Epithelial cell of proximal tubule (primary cell): ENCODE measurements at places on chromosomes 5 and 9.

- no peak for DNase-seq
These were observed 56.6 kb downstream of the SMC5 start for GRCh38 chr9:70315389-70315788.

DNA sequence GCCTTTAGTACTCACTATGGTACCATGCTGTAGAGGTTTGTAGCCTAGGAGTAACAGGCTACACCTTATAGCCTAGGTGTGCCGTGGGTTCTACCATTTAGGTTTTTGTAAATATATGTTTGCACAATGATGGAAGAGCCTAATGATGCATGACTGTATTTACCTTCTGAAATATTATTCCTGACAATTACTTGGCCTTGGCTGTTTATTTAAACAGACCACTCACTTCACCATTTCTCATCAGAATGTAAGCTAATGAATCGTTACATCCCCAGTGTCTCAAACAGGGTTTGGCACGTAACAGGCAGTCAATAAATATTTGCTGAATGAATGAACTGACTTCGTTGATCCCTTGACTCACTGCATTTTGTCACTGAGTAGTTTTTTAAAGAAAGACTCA lies 93.1 kb downstream of the MED27 start:
- no peak for DNase-seq

GRCh38 chr5:154860765-154861164 lies 2.3 kb downstream of the CNOT8 start:
- DNase-seq = no peak

DNA sequence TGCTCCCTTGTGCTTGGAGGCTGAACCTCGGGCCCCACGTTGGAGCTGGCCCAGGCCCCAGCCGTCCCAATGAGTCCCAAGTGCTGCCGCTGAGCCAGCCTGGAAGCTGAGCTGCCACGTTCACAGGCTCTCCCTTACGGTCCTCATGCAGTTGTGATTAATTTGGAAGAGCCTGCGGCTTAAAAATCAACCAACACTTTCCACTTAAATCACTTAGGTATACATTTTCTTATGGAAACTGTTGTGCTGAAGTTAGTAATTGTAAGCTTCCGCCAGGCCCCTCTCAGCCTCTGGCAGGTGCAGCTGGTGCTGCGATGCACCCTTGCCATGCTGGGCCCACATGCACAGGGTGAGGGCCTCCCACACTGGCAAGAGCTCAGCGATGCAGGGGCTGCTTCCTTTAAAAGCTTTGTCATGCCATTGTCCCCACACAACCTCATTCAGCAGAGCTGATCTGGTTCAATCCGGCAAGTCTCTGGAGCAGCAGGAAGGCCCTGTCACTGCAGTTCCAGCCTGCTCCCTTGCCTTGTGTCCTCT lies 61.0 kb downstream of the IPPK start:
- DNase-seq = no peak

DNA sequence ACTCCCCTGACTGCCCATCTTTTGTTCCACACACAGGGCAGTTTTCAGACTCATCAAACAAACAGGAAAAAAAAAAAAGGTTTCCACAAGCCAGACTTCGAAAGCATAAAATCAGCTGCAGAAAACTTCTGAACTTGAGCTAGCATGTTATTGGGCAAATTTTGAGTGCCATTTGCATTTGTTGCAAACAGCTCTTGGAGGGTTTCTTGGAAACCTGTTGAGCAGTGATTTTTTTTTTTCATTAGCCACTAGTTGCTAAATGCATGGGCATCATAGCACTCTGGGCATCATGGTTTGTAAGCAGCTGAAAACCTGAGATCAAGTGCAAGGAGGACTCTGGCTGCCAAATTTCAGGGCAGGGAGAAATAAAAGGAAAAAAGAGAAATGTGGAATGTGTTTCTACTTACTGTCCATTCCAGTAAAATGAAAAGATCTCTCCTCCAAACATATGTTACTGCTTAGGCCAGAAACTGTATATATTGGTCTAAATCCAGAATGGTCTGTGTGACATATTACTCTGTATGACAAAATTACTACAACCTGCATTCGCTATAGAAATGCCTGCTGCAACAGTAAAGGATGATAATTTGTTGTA lies 85.2 kb upstream of the SMIM23 start:
- no peak for DNase-seq

- no peak for DNase-seq
These were observed 70.6 kb downstream of the GAS1 start for GRCh38 chr9:86876621-86877196.

DNA sequence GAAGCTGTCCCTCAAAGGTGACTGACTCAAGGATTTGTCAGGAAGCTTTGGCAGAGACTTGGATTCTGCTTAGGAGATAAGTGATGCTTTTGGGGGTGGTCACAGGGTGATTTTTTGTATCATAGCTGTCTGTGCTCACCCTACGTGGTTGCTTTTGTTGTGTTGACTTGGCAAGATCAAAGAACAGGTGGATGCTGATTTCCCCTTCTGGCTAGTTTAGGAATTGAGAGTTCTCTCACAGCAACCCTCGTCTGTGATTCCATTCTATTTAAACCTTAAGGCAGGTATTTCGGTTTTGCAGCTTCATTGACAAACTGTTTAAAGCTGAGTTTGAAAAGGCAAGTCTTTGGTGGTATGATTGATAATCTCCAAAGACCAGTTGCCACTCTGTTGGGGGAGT lies 27.2 kb downstream of the ARHGAP26 start:
- DNase-seq = no peak

GRCh38 chr9:2087500-2088313 lies 72.6 kb downstream of the SMARCA2 start:
- peak; percentile 12 for DNase-seq

DNA sequence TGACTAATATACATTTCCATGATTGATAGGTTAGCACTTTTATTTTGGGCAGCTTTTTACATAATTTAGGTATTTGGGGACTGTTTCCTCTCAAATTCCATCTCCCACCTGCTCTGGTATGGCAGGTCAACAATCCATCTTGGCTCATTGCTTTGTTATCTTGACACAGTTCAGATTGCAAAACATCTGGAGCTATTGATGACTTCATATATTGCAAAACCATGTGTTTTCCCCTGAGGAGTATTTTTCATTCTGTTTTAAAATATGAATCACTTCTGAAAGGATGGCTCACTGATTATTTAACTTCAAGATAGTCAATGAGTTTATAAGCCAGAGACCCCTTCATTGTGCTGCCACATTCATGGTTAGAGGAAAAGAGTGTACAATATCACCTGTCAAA lies 1206.0 kb upstream of the C9orf72 start:
- no peak for DNase-seq

GRCh38 chr9:133104718-133105460 lies 16.2 kb downstream of the RALGDS start:
- DNase-seq = no peak

GRCh38 chr9:69497816-69498215 lies 172.8 kb downstream of the ENTREP1 start:
- no peak for DNase-seq

DNA sequence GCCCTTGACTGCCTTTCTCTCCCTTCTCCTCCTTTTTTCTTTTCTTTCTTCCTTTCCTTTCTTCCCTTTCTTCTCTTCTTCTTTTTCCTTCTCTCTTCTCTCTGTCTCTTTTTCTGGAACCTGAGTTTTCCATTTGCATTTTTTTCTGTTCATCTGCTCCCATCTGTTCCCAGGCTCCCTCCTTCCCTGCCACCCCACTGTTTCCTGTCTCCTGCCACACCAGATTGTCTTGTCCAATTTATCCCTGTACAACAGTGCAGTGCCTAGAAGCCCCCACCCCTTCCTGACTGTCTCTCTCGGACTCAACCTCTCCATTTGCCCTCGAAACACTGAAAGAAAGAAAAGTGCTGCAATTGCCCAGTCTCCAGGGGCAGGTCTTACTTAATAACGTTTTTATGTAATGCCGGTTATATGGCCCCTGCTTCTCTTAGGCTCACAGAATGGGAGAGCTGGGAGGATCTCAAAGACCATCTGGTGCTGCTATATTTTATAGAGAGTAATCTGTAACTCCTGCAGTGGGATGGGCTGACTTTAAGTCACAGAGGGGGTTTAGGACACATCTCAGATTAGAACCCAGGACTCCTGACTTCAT lies 101.4 kb downstream of the RALGPS1 start:
- no peak for DNase-seq

DNA sequence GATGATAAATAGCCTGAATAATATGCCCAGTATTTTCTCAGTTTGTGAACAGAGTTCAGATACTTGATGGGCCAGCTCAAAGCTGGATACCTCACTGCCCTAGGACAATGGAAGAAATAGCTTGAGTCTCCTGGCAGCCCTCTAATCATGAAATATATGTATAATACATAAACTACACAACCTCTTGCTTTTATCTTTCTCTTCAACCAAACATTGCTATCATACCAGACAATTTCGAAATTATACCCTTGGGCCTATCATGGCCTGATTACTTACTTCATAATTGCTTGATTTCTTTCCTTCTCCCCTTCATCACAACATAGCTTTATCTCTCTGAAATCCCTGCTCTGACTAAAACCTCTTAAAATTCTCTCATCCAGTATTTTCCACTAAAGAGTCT lies 1144.9 kb upstream of the C9orf72 start:
- DNase-seq = no peak

DNA sequence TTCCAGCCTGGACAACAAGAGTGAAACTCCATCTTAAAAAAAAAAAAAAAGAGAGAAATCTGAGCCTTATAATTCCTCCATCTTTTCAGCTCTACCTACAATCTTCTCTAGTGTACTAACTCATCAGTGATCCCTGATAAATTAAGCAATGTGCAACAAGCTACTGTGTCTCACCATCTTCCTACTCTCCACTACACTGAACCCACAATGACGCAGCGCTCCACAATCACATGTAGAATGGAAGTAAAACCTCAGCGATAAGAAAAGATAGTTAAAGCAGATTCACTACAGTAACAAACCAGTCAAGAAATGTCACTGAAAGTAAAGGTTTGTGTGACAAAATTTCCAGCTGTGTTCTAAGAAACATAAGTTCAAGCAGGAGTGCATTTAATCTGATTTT lies 13.5 kb downstream of the ABCA1 start:
- no peak for DNase-seq

- DNase-seq = no peak
These were observed 2.6 kb upstream of the ALAD start for GRCh38 chr9:113403646-113404045.

DNA sequence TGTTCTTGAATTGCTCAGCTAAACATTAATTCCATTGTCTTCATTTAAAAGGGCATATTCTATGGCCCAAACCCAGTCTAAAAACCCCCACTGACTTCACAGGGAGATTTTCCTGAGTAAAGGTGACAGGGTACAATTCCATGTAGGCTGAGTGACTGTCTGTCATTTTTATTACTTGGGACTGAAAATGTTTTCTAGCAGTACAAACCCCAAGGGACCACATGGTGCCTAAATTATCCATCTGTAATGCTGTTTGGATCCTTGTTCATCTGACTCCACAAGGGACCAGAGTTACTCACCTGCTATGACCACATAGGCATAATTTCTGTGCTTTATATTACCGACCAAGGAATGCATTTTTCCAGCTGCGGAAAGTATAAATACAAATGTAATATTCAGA lies 349.1 kb downstream of the ZNF608 start:
- DNase-seq = no peak

DNA sequence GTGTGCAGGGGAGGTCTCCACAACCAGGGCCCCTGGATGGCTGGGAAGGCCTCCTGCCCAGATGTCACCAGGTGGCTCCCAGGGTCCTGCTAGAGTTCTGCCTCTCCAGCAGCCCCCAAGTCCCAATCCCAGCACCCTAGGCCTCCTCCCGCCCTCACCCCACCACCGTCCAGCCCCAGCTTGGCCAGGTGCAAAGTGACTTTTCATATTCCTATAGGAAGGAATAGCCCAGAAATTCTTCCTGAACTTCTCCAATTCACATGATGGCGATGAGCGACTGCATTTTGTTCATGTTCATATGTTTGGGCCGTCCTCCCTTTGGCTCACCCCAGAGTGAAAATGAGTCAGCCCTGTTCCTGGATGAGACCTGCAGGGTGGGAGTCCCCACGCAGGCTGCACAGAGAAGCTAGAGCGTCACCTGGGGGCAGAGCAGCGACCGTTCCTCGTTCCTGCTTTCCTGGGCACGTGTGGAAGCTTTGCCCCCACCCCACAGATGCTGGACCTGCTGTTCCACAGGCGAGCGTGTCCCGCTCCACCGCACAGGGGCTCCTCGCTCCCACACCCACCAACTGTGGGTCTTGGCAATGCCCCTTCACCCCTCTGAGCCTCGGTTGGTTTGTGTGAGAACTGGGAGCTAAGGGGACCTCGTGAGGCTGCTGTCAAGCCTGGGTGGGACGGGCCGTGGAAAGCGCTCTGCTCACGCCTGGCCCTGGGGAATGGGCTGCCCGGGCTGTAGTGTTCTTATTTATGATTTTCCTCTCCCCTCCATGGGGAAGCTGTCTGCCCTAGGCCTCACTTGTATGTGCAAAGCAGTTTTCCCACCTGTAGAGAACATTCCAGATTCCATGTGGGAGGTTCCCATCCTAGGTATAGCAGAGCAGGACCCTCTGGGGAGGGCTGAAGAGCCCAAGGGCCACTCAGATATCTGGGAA lies 6.9 kb downstream of the MRPS2 start:
- no peak for DNase-seq

GRCh38 chr5:42306287-42306686 lies 117.0 kb upstream of the GHR start:
- no peak for DNase-seq

- DNase-seq = no peak
These were observed 27.1 kb downstream of the ABCA1 start for GRCh38 chr9:104900871-104901270.

DNA sequence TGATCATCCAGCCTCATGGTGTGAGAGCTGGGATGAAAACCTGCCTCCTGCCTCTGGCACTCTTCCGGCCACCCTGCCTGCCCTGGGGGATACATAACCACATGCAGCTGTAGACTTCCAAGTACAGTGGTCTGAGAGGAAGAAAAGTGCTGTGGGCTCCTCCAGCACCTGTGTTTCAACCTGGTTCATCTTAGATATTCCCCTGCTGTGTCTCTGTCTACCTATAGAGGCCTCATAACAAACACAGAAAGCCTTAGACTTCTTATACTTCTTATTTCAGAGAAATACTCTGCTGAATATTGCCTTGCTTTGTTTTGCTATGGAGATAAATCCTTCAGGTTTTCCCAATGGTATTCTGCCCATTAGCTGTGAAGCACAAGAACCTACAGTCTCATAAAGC lies 19.6 kb upstream of the TNFAIP8 start:
- no peak for DNase-seq

DNA sequence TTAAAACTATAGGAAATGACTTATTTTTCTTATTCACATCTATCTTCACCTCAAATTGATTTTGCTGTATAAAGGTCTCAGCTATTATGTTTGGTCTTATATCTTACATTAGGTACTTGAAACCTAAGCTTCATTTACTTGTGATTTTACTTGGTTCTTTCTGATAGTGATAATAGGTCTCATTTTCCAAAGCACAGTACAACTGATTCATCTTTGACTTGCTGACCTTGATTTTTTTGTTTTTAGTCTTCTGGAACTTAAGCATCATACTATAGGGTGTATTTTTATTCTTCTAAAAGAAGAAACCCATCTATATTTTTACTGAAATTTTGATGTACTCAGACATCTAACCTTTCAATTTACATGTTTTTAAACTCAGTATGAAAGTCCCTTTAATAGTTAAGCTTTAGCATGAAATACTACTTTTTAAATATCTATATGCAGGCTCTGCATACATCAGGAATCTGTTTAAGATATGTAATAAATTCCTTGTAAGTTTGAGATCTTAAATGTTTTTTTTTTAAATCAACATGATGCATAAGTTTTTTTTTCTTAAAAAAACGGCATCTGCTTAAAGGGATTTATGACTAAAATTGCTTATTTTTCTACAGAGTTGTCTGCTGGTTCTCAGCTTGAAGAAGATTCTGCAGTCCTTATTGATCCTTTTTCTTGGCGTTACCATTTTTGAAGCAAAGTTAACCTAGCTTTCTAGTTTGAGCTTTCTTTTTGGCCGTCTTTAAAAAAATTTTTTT lies 13.3 kb downstream of the MATR3 start:
- DNase-seq = no peak
